ENCODE measurements at places on chromosomes 7 and 10.
A peak's percentile ranks its signal among the peaks of the same experiment; 100 is the strongest.

DNA sequence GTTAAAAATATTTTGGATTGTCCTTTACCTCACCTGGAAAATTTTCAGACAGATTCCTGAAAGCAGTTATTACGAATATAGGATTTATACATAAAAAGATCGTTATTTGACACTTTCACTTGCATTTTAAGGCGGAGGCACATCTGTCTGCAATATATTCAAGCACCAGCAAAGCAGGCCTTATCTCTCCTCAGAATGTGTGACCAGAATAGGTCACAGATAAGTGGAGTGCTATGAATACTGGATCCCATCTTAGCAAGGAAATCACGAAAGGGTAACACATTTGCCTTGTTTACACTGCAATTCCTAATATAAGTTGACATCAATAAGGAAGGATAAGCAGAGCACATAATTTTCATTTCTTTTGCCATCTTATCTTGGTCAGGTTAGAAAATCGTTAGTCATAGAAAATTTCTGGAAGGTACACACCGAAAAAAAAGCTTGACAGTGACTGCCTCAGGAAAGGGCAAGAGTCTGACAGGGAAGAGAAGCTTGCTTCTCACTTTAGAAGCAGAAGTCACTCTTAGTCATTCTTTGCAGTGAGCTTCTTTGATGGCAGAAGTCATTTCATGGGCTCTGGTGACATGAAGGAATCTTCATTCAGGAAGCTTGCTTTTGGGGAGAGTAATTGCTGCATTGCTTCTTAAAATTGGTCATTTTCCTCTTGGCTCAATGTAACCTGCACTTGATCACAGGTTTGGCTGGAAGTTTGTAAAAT lies 98.1 kb upstream of the STK17A start:
- peak; percentile 37 for DNase-seq

GRCh38 chr7:66894463-66895080 lies 26.5 kb upstream of the TMEM248 start:
- DNase-seq, result peak; percentile 52

GRCh38 chr10:63125459-63125858 lies 7.7 kb upstream of the NRBF2 start:
- DNase-seq, result no peak

- DNase-seq, result no peak
These were observed 143.5 kb upstream of the UNC5B start for GRCh38 chr10:71068861-71069271.
